A549 treated with Hydrocortisone at 1 μM for 4 hours (cell line): ENCODE measurements at places on chromosomes 7 and 10. TPM values are rescaled to one million over a fixed set of nuclear protein-coding genes. Genes with fewer than 3 reads are reported as not detected.

LBX1 gene
- total RNA-seq, result not detected in 5 replicates

DNAJB12 gene
- total RNA-seq, result 30.9 to 35.8 TPM (median 32.3 TPM) in 5 replicates

LOXL4 gene
- total RNA-seq, result 1.1 to 1.5 TPM (median 1.5 TPM) in 5 replicates

SEMA4G gene
- 6.9 to 8.5 TPM (median 7.8 TPM) in 5 replicates for total RNA-seq

ABHD11 gene
- 20.5 to 27.5 TPM (median 25.9 TPM) in 5 replicates for total RNA-seq

PRSS1 gene
- not detected in 5 replicates for total RNA-seq

ZNF775 gene
- total RNA-seq, result 4.7 to 7.8 TPM (median 6.1 TPM) in 5 replicates

SPAM1 gene
- not detected in 5 replicates for total RNA-seq

LFNG gene
- 12.9 to 19.4 TPM (median 18.7 TPM) in 5 replicates for total RNA-seq

ZNF438 gene
- 1.6 to 1.9 TPM (median 1.7 TPM) in 5 replicates for total RNA-seq

BPGM gene
- total RNA-seq, result 16.3 to 22.7 TPM (median 17.7 TPM) in 5 replicates

TBXAS1 gene
- total RNA-seq, result 13.2 to 15.9 TPM (median 14.8 TPM) in 5 replicates

ZNF487 gene
- 4.5 to 7.2 TPM (median 6.3 TPM) in 5 replicates for total RNA-seq

MLXIPL gene
- total RNA-seq, result 0.75 to 1.2 TPM (median 1.1 TPM) in 5 replicates

AP1S1 gene
- total RNA-seq, result 145 to 152 TPM (median 148 TPM) in 5 replicates

RFC2 gene
- total RNA-seq, result 52.4 to 62.4 TPM (median 54.2 TPM) in 5 replicates
